Keratinocyte (primary cell): ENCODE measurements at places on chromosomes 5 and 9.

DNA sequence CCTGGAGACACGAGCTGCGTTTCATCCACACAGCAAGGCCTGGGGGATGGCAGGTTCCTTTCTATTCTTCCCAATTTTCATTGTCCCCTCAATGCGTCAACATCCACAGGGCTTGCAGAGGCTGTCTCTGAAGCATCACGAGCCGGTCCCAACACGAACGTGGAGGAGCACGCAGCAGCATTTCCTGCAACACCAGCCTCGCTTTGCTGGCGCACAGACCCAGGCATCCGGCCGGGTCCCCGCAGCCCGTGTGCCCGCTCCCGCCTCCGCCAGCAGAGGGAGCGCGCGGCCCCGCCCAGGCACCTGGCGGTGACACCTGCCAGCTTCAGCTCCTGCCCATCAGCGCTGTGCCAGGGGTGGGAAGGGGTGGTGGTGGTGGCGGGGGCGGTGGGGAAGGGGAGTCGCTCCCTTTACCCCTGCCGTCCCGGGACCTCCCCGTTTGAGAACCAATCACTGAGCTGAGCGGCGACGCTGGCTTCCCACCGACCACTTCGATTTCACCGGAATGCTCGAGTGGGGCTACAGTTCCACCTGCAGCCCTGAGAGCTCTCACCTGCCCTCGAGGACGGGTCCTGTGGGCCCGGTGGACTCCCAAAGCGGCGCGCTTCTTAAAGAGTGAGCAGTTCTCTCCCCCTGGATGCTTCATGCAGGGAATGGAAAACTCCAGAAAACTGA, 464.5 kb downstream of the ICE1 start:
- DNase-seq: no peak

DNA sequence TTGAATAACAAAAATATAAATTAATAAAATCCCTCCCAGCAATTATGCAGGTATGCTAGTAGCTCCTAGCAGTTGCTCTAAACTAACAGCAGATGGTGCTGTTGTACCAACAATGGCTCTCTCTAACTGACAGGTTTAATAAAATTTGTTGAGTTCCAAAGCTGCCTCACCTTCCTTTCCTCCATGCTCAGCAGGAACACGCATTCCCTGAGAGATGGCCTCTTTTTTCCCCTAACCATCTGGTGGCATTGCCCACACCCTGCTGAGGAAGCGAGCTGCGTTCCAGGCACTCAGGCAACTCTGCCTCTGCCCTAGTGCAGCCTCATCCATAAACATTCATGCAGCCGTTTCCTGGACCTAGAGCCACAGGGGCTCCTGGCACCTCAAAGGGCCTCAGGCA, 106.2 kb downstream of the KLHL3 start:
- peak; percentile 26 for DNase-seq

DNA sequence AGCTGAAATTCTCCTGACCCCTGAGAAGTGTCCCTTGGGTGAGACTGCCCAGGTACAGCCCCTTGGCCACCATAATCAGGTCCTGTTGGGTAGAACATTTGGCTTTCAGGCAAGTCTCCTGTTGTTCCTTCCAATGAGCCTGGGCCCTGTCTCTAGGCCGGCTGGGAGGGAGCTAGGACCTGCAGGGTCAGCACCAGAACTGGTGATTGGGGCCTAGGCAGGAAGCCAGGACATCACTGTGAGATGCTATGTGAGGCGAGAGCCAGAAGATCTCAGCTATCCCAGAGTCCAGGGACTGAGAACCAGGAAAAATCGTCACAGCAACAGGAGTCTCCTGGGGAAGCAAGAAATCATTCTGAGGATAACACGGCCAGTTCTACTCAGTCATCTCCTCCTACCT, 51.5 kb downstream of the PCDH1 start:
- no peak for DNase-seq

DNA sequence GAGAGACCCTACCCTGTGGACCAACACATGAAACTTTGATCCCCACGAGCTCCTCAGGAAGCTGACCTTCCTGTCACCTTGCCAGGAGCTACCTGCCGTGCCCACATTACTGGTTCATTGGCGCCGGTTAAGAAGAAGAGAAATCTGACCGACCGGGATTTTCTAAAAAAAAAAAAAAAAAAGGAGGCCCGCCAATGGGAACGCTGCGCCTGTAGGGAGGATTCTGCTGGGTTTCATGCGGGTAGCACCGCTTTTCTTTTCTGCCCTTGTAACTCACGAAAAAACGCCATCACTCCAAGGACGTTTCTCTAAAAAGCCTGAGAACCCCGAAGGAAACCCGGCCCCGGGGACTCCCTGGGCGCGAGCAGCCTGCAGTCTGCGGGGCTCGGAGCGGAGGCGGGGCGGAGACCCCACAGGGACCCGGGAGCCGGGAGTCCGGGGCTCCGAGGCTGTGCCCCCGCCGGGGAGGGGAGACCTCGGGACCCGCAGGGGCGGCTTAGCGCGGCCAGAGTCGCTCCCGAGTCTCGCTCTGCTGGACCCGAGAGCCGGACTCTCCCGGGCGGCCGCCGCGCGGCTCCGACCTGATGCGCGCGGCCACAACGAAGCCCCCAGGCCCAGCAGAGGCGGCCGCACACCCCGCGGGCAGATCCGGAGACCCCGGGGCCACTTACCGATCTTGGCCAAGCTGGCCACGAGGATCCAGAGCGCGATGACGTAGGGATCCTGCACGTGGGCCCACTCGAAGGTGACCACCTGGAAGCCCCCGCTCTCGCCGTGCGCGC, 617 bp downstream of the SLC9A3 start:
- DNase-seq: no peak

- no peak for DNase-seq
These were observed 6.3 kb upstream of the SMU1 start for GRCh38 chr9:33082538-33083326.

GRCh38 chr9:132656299-132656698, 13.5 kb downstream of the DDX31 start:
- no peak for DNase-seq

GRCh38 chr9:137407590-137408300, 15.2 kb downstream of the EXD3 start:
- no peak for DNase-seq

GRCh38 chr9:132597073-132597775, 14.8 kb downstream of the BARHL1 start:
- no peak for DNase-seq

- no peak for DNase-seq
These were observed 7.4 kb downstream of the TMOD1 start for GRCh38 chr9:97508852-97509251.

DNA sequence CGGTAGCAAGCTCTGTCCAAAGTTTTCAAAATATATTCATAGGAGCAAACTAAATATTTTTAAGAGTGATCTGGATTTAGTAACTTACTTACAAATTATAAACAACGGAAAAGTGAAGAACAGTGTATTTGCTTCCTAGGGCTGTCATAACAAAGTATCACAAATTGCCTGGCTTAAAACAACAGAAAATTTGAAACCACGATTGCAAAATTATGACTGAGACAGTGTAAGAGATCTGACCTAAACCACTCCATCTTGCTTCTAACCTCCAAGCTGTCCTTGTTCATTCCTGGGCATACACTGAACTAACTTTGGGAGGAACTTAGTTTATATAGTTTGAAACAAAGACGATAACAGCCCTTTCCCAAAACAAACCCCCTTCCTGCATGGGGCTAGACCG, 202.0 kb upstream of the CDH6 start:
- DNase-seq: no peak

DNA sequence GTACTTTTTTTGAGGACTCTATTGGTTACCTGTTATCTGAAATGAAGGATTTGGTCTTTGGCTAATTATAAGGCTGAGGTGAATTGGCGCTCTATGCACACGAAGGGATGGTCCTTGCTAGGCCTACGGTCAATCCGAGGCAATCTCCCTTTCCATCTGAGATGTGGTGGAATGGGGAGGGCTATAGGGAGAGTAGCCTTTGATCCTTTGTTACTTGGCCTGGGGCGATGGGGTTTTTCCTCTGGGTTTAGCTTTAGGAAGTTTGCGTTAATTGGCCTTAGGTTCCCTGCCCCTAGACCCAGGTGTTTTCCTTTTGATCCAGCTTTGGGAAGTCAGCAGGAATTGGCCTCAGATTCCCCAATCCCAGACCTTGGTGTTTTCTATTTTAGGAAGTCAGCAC, 102.1 kb upstream of the C9orf72 start:
- DNase-seq: no peak

DNA sequence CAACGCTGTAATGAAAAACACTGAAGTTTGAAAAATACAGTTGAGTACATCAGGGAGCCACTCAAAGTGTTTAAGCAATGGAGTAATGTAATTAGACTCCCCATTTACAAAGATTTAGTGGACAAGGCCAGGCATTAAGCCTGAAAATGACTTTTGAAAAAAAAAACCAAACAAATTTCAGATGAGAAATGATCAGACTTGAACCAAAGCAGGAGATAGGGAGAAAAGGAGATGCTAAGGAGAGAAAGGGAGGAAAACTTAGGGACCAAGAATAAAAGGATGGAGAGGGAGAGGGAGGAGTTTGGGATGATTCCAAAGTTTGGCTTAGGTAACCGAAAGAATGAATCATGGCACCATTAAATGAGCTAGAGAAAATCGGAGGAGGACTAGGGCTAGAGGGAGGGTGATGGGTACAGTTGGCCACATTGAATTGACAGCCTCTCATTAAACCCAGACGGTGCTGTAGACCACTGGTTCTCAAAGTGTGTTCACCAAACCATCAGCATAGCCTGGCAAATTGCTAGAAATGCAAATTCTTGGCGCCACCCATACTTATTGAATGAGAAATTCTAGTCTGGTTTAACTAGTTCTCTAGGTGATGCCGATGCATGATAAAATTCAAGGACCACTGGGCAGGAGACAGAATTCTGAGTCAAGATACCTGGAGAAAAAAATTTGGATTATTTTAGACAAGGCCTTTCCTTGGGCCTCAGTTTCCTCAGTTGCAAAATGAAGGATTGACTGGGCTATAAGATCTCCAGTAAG, 6.2 kb upstream of the CPEB4 start:
- no peak for DNase-seq

- no peak for DNase-seq
These were observed 40.2 kb downstream of the TTC1 start for GRCh38 chr5:160049099-160049498.

GRCh38 chr9:34098307-34098706, 28.2 kb downstream of the DCAF12 start:
- no peak for DNase-seq

GRCh38 chr9:134213881-134214341, 49.5 kb upstream of the RNU6ATAC start:
- no peak for DNase-seq

DNA sequence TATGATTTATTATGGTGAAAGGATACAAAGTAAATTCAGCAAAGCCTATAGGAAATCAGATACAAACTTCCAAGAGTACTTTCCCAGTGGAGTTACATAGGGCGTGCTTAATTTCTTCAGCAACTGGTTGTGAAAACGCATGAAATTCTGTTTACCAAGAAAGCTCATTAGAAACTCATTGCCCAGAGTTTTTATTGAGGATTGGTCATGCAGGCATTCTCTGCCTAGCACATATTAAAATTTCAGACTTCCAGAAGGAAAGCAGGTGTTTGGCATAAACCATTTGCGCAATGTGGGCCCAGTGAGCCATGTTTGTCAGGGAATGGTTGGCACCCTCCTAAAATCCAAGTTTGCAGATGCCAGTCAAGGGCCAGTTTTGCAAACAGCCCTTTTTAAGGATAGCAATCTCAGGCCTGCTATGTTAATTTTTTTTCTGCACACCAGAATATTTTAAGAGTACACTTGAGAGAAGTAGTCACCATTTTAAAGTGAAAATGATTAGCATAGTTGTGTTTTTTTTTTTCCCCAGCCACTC, 311.1 kb upstream of the CHD1 start:
- DNase-seq: no peak

DNA sequence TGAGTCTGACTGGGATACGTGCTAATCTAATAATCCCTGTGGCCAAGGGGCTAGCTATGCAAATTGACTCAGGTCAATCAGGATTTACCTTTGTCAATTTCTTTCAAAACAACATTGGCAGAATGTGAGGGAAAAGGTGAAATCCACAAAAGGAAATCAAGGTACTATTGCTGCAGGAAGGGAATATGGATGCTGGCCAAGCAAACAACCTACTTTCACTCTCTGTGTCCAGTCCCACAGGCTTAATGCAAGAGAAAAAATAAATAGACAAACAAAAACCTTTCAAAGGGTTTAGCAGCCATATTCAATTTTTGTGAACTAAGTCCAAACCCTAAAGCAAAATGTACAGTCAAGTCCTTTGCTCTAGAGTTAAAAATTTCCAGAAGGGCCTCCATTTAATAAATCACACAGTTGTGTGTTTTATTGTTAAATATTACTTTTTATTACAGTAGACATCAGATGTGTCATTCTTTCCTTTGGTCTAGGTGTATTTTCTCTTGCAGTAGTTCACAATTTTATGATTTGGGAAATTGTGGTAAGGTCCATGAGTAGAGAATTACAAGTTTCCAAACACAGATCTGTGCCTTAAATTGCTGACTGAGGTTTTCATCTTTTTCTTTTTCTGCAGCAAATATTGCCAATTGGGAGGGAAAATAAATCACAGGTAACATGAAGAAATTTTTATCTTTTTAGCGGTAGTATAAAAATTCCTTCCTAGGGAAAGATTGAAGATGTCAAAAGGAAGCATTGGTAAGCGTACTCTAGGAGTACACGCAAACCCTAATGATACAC, 309.1 kb downstream of the DMAC1 start:
- DNase-seq: no peak

- no peak for DNase-seq
These were observed 320.5 kb upstream of the CD180 start for GRCh38 chr5:67516948-67517565.

- no peak for DNase-seq
These were observed 69.7 kb downstream of the GCNT1 start for GRCh38 chr9:76528642-76529190.

DNA sequence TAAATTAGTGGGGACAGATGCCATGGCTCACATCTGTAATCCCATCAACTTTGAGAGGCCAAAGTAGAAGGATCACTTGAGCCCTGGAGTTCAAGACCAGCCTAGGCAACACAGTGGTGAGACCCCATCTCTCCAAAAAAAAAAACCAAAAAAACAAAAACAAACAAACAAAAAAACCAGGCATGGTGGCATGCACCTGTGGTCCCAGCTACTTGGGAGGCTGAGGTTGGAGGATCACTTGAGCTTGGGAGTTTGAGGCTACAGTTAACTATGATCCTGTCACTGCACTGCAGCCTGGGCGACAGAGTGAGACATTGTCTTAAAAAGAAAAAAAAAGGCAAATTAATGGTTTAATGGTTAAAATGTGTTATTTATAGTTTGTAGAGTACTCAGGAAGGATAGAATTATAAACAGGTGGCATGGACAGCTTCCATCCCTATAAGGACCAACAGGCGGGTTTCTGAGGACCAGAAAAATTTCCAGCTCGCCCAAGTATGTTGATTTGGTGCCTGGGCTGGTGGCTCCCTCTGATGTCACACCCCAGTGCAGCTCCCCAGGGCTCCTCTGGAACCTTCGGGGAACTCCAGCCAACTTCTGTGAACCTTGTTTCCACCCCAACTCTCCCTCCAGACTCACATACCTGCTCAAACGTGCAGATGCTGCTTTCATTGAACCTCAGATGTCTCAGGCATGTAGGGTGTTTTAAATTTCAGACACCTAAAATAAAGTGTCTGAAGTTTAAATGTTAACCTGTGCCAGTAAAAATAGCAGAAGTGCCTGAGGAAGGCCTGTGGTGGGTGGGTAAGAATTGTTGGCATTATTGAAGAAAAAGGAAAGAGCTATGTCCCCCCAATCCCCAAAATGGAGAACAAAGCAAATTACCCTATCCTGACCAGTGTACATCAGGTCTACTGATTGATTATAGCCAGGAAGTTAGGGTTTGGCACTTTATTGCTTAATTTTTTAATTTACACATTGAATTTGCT, 69.0 kb downstream of the TRIO start:
- DNase-seq: no peak
